GM18507 (cell line): ENCODE measurements at places on chromosomes 4 and X.

GRCh38 chrX:28582511-28582910 is 4.7 kb upstream of the IL1RAPL1 start:
- DNase-seq = no peak

DNA sequence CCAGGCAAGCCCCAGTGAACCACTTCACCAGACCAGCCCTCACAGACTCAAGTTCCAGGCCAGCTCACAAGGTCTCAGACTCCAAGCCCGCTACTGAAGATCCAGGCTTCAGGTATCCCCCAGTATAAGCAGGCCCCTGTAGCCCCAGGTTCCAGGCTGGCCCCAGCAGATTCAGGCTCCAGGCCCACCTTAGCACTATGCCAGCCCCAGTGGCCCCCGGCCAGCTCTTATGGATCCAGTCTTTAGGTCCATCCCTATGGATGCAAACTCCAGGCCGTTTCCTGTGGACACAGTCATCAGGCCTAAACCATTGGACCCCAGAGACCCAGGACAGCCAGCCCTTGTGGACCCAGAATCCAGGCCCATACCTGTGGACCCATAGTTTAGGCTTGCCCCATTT is 277.8 kb upstream of the MAGEB18 start:
- no peak for DNase-seq

DNA sequence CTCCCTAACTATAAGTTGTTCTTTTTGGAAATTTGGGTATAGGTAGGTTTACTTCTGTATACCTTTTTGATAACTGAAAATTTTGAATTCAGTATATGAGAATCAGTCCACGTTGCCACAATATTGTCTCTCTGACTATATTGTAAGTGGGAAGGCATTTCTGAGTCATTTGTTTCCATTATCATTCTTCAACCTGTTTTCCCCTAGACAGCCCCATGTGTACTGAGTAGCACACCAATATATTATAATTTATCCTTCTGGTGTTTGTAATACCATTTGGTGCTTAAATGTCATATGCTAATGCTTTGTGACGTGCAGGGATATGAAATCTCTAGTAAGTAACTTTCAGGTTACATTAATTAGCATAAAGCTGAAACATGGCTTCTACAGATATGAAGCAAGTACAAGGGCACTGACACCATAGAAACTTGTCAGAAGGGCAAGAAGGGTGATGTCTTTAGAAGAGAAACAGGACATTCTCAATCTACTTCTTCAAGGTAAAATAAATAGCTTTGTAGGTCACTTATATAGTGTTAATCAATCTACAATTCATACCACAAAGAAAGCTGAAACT is 27.7 kb downstream of the PAK3 start:
- no peak for DNase-seq

DNA sequence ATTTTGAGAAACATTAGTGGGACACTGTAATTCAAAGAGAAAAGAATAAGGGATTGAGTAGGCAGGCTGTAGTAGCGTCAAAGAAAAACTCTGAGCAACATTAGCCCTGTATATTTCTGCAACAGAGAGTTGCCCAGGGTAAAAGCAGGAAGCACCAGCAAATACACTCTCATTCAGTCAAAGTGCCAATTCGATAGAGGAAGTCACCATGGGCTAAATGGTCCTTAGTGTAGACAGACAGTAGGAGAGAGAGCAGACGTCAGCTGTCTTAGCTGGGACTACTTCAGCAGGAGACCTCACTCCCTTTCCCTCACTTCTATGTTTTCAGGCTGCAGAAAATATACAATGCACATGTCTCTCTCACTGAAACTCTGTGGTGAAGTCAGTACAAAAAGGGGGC is 2073.8 kb upstream of the TENM3 start:
- no peak for DNase-seq

DNA sequence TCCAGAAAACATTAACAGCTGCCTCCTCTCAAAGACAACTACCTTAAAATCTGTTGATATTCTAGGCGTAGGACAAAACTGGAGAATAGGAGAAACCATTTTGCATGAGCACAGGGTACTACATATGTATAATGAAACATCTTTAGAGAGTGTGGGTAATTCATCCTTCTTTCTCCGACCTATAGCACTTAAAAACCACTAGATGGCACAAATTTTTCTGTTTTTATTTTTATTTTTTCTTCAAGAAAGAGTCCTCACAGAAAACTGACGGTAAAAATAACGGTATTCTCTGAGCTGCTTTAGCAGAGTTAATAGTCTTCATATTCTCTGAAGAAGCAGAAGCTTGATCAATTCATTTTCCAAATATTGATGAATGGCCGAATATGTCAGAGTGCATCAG is 14.6 kb downstream of the SMIM31 start:
- no peak for DNase-seq

DNA sequence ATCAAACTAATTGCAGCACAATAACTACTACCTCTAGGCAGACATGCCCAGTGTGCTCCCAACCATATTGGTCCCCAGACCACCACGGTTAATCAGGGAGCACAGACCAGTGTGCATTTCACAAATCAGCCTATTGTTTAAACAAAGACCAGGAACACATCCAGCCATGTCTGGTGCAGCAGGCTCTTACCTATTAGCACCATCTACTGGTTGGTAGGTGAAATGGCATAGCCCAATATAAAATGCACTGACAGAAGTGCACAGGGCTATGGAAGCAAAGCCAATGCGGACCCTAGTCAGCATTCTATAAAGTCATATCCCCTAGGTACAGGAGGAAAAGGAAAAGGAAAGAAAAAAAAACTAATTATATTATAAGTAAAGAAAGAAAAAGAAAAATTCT is 15.5 kb upstream of the CYLC1 start:
- no peak for DNase-seq

DNA sequence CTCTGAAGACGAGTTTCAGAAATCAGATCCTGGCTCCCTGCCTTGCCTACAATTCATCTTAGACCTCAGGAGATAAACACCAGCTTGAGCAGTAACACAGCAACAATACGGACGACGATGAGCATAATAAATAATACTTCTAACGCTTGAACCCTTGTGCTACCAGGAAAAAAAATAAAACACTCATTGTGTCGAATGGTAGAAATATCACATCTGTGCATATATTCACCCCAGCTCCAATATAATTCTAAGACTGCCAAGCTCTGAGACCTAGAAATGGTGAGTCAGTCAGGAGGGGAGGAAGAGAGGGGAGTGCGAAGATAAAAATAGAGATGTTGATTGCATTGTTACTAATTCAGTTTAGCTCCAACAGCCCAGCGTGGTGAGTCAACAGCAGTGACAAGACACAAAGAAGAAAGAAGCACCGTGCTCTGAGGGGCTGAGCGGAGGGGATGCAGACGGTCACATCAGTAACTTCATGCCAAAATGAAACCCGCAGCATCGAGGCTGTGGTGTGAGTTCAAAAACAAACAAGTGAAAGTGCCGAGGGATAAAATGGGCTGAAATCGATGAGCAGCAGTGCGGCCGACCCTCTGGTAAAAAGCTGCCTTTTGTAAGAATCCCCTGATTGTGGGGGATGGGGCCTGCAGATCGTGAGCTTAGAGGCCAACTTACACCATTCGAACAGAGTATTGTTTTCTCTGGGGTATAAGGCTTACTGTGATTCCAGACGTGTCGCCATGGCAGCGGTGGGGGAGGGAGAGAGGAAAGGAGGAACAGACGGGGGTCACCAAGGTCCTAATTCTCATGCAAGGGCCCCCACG is 150.4 kb downstream of the MGST2 start:
- no peak for DNase-seq

DNA sequence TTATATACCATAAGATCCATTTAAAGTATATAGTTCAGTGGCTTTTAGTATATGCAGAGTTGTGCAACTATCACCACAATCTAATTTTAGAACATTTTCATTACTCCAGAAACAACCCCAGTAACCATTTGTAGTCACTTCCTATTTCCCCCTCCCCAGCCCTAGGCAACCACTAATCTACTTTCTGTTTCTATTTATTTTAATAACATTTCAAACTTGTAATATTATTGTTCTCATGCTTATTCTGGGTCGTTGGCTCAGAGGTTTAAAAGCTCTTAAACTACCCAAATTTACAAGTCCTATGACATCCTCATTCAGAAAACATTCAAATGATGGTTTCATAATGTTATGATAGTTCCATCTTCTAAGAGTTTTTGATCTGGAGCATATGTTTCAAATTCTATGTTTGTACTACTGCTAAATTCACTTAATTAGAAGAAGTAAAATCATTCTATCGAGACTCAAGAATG is 18.4 kb downstream of the XIAP start:
- no peak for DNase-seq

- DNase-seq = no peak
Measured at GRCh38 chr4:8675383-8675782, 82.8 kb downstream of the CPZ start.

DNA sequence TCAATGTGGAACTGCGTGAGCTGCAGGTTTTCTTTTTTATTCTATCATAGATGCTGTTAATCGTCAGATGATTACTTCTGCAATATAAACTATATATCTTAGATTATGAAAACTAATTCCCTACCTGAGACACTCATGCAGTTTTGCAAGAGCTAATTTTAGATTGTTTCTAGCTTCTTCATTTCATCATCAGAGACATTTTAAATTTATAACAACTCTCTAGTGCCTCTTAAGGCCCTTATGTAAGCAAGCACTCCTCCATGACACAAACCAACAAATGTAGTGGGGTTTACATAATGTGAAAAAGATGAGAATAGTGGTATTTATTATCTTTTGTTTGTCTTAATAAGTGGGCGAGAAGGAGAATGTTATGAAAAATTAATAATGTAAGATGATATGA is 170.2 kb upstream of the ETNPPL start:
- no peak for DNase-seq

DNA sequence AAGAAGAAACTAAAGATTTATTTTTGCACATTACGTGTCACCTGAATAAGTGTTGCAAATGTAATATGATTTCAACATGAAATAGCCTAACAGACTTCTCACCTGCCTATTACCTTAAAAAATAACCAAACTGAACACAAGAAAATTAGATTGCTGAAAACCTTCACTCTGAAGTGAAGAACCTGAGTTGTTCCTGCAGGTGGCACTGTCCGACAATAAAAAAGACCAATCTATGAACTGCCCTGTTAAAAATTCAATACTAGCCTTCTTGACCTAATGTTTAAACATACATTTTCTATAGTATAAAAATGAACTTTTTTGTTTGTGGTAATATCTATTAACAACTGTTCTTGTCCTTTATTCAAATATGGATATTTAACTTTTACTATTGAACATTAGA is 69.2 kb upstream of the PNPLA4 start:
- no peak for DNase-seq

GRCh38 chr4:48195374-48195773 is 61.3 kb upstream of the TXK start:
- DNase-seq = no peak

GRCh38 chr4:124839786-124840390 is 127.4 kb upstream of the ANKRD50 start:
- no peak for DNase-seq

- DNase-seq = no peak
Measured at GRCh38 chr4:168388890-168389289, 70.3 kb upstream of the DDX60 start.

DNA sequence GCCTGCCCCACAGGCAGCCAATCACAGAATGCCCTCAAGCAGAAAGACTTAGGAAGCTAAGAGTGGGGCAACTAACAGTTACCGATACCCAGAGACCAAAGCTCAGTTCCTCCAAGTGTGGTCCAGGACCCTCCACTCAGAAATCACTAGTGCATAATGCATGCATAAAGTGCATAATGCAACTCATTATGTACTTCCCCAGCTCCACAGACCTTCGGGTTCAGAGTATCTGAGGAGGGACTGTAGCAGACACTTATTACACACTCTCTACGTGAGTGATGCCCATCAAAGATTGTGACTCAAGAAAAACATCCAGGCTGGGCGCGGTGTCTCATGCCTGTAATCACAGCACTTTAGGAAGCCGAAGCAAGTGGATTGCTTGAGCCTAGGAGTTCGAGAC is 328.0 kb downstream of the BCOR start:
- DNase-seq = no peak

GRCh38 chrX:139864640-139865039 is 68.2 kb downstream of the ATP11C start:
- DNase-seq = no peak
